Naive B cell (primary cell): ENCODE measurements at places on chromosomes 1 and 21. TPM values are rescaled to one million over a fixed set of nuclear protein-coding genes. Genes with fewer than 3 reads are reported as not detected.

Gene NIBAN1
- 0.23 TPM for polyA plus RNA-seq

Gene SPRR2G
- not detected for polyA plus RNA-seq

Gene GBP6
- not detected for polyA plus RNA-seq

Gene UBE2G2
- 72.5 TPM for polyA plus RNA-seq

Gene FAAH
- 0.61 TPM for polyA plus RNA-seq

Gene OR2T33
- polyA plus RNA-seq: not detected

Gene KRTAP19-3
- not detected for polyA plus RNA-seq

Gene BRINP2
- polyA plus RNA-seq: not detected

Gene FAM72A
- 2.0 TPM for polyA plus RNA-seq

Gene CYB561D1
- 11.2 TPM for polyA plus RNA-seq

Gene PADI4
- polyA plus RNA-seq: 2.4 TPM

Gene TXNIP
- 5,893 TPM for polyA plus RNA-seq

Gene NBPF10
- 0.21 TPM for polyA plus RNA-seq

Gene NAXE
- 126 TPM for polyA plus RNA-seq

Gene CD1D
- 4.1 TPM for polyA plus RNA-seq

Gene ATP6V1G3
- not detected for polyA plus RNA-seq

Gene BARHL2
- not detected for polyA plus RNA-seq

Gene FAM78B
- not detected for polyA plus RNA-seq

Gene NBPF20
- polyA plus RNA-seq: 0.76 TPM

Gene LIN28A
- polyA plus RNA-seq: not detected

Gene RAB42
- not detected for polyA plus RNA-seq

Gene SFN
- polyA plus RNA-seq: not detected

Gene SLC39A1
- polyA plus RNA-seq: 36.0 TPM

Gene CACHD1
- not detected for polyA plus RNA-seq

Gene IGFN1
- polyA plus RNA-seq: not detected

Gene OR2L2
- polyA plus RNA-seq: 0.16 TPM

Gene CNR2
- polyA plus RNA-seq: 43.8 TPM

Gene CSF3R
- polyA plus RNA-seq: 3.8 TPM

Gene GPR153
- polyA plus RNA-seq: not detected

Gene TMEM79
- 8.3 TPM for polyA plus RNA-seq

Gene NAV1
- 0.85 TPM for polyA plus RNA-seq

Gene TSPAN2
- not detected for polyA plus RNA-seq

Gene SLC6A17
- polyA plus RNA-seq: not detected

Gene IGSF3
- not detected for polyA plus RNA-seq

Gene SYTL1
- polyA plus RNA-seq: 85.3 TPM

Gene VASH2
- polyA plus RNA-seq: 0.07 TPM

Gene ANKRD34A
- not detected for polyA plus RNA-seq

Gene CCDC181
- polyA plus RNA-seq: not detected

Gene CLCA1
- not detected for polyA plus RNA-seq

Gene IGSF21
- not detected for polyA plus RNA-seq
